ENCODE measurements at places on chromosomes 16 and 17.

DNA sequence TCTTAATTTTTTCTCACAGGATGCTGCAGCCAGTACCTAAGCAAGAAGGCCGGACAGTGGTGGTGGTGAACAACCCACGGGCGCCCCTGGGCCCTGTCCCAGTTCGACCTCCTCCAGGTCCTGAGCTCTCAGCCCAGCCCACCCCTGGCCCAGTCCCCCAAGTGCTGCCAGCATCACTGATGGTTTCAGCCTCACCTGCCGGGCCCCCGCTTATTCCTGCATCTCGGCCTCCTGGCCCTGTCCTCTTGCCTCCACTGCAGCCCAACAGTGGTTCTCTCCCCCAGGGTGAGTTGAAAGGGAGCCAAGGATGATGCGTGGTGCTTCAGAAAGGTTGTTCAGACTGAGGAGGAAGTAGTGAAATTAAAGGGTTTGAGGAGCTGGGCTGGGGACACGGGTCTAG, 21.7 kb downstream of the SRCAP start:
- no peak for DNase-seq

GRCh38 chr17:13176436-13176835, 158.6 kb upstream of the ELAC2 start:
- DNase-seq, result no peak

DNA sequence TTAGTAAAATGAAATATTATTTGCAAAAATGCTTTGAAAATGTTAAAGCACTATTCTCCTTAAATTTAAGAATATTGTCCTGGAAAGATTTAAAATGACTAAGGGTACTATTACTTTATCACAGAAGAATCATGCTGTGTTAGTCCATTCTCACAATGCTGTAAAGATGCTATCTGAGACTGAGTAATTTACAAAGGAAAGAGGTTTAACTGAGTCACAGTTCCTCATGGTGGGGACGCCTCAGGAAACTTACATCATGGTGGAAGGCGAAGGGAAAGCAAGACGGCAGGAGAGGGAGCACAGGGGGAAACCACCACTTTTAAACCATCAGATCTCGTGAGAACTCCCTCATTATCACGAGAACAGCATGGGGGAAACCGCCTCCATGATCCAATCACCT, 245.6 kb downstream of the IRX3 start:
- no peak for DNase-seq

- DNase-seq, result no peak
Measured at GRCh38 chr16:79612207-79612606, 11.7 kb upstream of the MAF start.

GRCh38 chr17:40714473-40714872, 10.9 kb upstream of the KRT24 start:
- no peak for DNase-seq

GRCh38 chr16:48113471-48113870, 42.3 kb downstream of the ABCC12 start:
- DNase-seq, result no peak
